ENCODE measurements at places on chromosomes 2 and 18.

- peak; percentile 72 for DNase-seq
These were observed 11.3 kb upstream of the MLPH start for GRCh38 chr2:237475704-237476141.

GRCh38 chr2:12120281-12121150, 374.1 kb downstream of the LPIN1 start:
- no peak for DNase-seq

DNA sequence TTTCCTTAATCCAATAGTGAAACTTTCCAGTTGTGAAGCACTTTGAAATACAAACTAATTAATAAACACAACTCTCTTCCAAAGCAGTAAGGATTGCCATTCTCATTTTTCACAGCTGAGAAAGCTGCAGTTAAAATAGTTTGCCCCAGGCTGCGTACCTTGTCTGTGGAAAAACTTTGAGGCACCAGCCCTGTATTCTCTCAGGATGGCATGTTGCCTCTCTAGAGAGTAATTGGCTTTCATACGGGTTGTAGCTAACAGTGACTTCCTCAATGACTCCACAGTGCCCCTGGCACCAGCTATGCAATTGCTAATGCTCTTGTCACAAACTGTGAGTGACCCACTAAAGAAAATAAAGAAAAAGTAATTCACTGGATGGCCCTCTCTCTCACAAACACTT, 345.7 kb downstream of the MTX2 start:
- no peak for DNase-seq

- no peak for DNase-seq
These were observed 82.1 kb upstream of the CYRIA start for GRCh38 chr2:16747689-16748088.

DNA sequence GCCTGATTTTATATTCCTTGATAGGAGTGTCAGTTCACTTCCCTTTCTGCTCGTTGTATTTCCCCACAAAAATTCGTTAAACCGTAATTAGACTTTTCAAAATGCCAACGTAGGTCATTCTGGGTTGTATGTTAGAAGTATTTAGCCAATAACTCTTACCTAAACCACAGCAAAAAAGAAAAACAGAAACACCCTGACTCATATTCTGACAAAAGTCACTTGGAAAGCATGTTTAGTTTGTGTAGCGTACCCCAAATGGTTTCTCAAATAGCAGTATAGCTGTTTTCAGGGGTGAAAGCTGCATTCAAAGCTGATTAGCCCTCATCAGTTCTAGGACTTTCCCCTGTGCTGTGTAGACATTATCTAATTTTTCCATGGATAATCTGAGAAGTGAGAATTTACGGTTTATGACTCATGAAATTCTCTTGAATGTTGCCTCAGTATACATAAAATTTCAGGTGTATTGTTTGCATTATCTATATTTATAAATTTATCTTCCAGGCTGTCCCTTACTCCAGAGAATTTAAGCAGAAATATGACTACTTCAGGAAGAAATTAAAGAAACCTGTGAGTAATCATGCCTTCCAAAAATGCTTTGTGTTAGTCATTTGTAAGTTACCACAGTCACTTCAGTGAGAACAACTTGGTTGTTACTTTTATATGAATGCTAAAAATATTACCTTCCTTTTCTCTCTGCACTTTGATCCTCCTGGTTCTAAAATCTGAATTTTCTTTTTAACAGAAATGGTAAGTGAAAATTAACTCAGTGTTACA, 264.9 kb downstream of the ALPK2 start:
- peak; percentile 33 for DNase-seq

DNA sequence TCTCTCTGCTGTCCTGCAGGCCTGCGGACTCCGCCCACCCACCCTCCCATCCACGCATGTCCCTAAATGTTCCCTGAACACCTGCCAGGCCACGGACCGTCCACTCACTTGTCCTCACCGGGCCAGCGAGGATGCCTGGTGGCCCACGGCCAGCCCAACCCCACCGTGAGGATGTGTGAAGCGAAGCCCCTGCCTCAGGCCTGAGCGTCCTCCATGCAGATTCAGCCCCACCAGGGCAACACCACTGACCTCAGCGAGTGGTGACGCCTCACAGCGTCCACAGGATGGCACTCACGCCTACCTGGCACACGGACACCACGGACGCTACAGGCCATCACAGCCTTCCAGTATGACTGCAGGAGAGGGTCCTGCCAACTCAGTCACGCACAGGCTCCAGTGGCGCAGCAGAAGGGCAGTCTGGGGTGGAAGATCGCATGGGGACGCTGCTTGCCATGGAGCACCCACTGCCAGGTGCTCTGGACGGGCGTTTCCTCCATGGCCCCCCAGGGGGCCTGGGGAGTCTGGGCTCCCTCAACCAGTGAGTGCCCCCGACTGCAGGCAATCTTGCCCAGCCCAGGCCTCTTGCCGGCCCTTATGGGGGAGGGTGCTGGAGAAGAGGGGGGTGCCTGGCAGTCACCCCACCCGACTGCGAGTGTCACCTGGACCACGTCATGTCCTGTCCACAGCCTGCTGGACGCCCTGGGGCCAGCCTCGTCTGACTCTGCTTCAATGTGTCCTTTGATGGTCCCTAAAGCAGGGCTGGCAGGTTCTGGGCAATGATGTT, 25.4 kb downstream of the HDAC4 start:
- DNase-seq, result no peak

DNA sequence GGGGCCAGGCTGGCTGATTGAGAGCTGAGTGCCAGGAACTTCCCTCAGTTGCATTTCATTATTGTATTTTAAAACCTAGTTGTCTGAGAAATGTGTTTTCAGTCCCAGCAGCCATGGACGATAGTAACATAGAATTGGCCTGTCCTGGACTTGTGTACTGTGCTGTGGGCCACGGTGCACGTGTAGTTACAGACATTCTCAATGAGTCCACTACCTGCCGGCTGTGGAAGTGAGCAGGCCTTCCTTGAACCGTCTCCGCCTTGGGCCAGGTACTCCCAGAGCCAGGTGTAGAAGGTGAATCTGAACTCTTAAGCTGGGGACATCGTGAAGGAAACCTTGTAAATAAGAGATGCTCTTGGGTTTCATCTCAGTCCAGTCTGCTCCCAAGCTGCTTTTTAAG, 47.0 kb downstream of the UBE2F start:
- no peak for DNase-seq

- no peak for DNase-seq
These were observed 58.8 kb upstream of the TANK start for GRCh38 chr2:161101406-161101805.

DNA sequence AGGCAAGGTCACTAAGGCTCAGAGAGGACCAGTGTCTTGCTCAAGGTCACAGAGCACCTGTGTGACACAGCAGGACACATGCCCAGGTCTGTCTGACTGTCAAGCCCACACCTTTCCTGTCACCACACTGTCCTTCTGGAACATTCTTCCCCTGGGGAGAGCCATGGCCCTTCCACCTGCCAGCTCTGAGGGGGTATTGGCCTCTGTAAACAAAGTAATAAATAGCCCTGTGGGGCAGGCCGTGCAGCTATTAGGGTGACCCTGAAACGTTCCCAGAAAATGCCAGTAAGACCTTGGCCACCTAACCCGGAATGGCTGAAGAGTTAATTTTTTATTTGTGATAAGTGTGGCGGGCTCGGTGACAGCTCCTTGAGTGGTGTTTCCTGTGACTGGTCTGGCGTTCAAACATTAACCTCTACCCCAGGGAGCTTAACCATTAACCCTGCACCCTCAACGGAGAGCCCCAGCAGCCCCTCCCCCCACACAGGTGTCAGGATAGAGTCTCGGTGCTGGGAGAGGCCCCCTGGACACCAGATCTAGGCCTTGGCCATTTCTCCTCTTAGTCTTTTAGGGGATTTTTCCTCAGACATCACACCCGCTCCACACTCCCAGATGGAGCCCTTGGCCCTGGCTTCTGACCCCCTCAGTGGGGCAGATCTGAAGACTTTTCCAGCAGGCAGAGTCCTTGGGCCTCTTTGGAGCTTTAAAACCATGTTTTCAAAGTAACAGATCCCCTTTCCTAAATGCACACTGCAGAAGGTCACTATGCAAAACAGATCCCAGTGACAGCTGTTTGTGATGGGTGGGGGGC, 36.6 kb downstream of the SCTR start:
- no peak for DNase-seq

GRCh38 chr2:172415865-172416183, 11.6 kb upstream of the ITGA6 start:
- DNase-seq, result no peak

GRCh38 chr2:86417961-86418360, 23.2 kb upstream of the KDM3A start:
- DNase-seq, result peak; percentile 8

GRCh38 chr2:190627448-190628412, 21.2 kb upstream of the NAB1 start:
- peak; percentile 52 for DNase-seq

- no peak for DNase-seq
These were observed 316.7 kb upstream of the CHAC2 start for GRCh38 chr2:53450923-53451322.

DNA sequence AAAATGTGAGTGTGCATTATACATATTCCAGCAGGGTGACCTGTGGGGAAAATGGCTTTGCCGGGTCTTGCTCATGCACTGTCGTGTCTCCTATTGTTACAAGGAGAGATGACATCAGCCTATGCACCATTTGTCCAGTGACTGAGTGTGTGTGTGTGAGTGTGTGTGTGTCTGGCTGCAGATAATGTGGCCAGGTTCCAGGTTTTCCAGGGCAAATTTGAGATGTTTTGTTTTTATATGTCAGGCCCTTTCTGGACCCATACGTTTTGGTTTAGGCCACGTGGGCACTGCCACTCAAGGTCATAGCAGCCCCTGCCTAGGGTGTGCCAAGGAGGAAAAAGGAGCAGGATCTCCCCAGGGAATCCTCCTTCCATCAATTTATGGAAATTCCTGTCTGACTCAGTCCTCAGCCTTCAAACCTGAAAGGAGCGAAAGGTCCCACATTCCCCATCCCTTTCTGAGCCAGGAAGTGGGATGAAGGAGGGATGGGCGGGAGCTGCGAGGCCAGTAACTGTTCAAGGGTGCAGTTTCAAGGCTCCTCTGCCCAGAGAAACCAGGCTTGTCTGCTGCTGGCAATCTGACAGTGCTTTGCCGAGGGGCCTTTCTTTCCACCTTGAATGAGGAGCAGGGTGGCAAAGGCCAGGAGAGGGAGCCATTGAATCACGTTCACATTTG, 93.0 kb upstream of the SMAD2 start:
- peak; percentile 40 for DNase-seq

- no peak for DNase-seq
These were observed 53.2 kb downstream of the NEB start for GRCh38 chr2:151681051-151681450.

GRCh38 chr18:26685438-26686157, 137.2 kb upstream of the KCTD1 start:
- DNase-seq, result no peak

DNA sequence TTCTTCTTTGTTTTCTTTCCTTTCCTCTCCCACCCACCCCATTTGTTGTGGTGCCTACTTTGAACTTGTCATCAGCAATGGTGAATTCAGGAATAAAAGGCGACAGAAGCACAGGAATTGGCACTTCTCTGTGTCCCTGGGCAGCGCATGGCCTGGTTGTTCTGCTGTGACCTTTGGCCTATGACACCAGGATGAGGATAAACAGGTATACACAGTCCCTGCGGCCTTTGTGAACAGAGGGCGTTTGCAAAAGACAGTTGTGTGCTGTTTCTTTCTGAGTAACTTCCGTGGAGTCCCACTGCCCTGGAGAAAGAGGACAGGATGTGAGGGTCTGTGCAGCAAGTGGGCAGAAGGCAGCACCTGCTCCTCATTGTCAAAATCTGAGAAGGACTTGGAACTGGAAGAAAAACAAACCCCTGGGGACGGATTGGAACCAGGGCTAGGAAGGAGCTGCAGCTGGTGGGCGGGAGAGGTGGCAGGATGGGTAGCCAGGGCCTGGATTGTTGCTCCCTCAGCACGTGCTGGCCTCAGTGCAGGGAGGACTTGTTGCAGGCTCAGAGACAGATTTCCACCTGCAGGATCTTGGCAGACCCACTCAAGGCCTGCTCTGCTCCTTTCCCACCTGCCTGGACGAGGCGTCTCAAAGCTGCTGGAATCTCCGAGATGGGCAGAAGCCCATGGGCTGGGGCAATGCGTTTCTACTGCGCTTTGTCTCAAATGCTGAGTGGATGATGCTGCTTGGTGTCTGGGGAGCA, 159.5 kb downstream of the ACKR3 start:
- DNase-seq, result no peak

DNA sequence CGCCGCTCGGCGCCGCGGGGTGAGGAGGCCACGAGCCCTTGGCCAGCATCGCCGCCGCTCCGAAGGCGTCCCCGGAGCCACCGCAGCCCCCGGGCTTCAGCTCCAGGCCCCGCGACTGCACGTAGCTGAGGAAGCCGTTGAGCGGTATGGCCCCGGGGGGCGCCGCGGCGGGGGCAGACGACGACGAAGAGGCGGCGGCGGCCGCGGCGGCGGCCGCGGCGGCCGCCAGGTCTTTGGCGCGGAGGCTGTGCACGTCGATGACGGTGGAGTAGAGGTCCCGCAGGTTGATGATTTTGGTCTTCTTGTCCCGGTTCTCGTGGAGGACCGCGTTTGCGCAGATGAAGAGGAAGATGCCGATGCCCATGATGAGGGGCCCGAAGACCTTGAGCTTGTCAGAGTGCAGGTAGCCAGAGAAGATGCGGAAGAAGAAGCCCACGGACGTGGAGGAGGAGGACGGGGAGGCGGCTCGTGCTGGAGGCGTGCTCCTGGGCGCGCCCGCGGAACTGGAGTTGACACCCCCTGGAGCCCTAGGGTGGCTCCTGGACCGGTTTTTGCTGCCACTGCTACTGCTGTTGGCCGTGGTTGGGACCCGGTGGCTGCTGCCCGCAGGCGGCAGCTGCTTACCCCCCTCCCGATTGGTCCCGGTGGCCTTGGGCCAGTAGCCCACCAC, 4.0 kb downstream of the TMEM200C start:
- DNase-seq, result no peak

DNA sequence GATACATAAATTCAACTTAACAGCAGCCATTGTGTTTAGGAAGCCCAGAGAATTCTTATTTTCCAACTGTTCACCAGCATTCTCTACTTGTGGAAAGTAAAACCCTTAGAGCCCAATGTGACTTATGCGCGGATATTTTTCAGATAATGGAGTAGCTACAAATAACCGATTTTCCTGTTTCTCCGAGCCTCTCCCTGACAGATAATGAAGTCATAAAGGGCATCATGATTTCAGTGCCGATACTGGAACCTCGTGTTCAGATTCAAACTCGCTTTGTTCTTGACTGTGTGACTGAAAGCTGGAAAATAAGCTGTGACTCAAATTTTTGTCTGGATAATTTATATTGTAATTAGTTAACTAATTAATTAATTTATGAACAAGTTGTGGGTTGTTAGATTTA, 228.2 kb downstream of the VAPA start:
- DNase-seq, result no peak

- no peak for DNase-seq
These were observed 34.6 kb upstream of the CAB39 start for GRCh38 chr2:230678018-230678417.

All from AG08396 (cell line).